Activated CD8-positive, alpha-beta memory T cell treated with anti-CD3 and anti-CD28 coated beads for 48 hours (primary cell): ENCODE measurements at places on chromosomes 2 and 18.

DNA sequence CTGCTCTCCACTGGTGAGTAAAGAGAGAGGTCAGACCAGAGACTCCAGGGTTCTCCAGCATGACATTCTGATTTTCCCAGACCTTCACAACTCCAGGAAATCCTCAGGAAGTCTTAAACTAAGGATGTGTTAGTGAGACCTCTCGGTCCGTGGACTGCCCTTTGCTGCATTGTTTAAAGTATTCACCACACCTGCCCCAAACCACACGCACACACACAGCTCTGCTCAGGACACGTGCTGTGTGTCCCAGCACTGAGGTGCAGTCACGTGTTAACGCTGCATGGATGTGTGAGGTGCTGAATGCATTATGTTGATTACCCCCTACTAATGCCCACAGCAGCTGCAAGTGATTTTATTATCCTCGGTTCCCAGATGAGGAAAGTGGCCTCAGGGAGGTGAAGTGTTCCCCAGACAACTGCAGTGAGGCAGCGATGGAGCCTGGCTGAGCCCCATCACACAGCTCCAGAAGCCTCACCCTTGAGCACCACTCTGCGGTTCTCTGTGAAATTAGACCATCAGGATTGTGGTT lies 68.4 kb downstream of the TRAPPC12 start:
- no peak for DNase-seq

- DNase-seq, result no peak
Measured at GRCh38 chr2:52404866-52405265, 1362.7 kb upstream of the CHAC2 start.

DNA sequence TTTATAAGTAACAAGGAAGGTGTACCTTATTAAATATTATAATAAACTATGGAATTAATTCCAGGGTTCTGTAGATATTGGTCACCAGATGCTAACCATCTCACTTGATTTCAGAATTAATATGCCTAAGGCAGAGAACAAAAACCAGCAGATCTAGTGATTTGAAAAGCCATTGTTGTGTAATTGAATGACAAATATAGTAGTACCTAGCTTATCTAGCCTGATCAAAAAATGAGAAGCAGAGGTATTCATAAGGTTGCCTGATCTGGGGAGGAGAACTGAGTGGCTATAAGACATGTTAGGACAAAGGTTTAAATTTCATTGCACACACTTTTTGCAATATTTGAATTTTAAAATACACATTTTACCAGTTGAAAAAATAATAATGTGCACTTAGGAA lies 132.0 kb upstream of the UBE2E3 start:
- no peak for DNase-seq

DNA sequence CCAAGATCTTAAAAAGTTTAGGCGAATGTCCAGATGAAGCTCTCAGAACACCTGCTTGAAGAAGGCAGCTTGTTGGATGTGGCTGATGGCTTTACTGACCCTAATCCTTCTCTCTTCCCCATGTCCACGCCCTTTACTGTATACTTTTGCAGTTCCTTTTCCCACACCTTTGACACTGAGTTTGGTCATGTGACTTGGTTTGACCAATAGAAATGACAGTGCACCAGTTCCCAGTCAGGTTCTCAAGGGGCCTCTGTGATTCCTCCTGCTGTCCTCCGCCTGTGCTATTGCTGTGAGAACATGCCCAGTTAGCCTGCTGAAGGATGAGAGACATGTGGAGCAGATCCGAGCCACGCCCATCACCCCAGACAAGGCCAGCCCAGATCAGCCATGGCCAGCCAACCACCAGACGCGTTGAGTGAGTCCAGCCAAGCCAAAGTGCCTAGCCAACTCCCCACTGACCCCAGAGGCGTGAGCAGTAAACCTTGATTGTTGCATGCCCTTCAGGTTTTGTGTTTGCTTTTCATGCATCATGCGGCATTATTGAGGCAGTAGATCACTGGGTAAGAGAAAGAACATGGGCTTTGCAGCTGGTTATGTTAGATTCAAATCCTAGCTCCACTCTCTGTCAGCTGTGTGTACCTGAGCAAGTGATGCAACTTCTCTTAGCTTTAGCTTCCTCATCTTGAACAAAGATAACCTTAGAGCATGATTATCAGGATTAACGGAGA lies 258.0 kb upstream of the SIX2 start:
- no peak for DNase-seq

- DNase-seq, result no peak
Measured at GRCh38 chr2:232213176-232213575, 165.4 kb upstream of the ALPP start.

- DNase-seq, result no peak
Measured at GRCh38 chr2:75200140-75201096, 1.1 kb upstream of the TACR1 start.

GRCh38 chr2:158788951-158789350 lies 6.2 kb upstream of the DAPL1 start:
- no peak for DNase-seq

DNA sequence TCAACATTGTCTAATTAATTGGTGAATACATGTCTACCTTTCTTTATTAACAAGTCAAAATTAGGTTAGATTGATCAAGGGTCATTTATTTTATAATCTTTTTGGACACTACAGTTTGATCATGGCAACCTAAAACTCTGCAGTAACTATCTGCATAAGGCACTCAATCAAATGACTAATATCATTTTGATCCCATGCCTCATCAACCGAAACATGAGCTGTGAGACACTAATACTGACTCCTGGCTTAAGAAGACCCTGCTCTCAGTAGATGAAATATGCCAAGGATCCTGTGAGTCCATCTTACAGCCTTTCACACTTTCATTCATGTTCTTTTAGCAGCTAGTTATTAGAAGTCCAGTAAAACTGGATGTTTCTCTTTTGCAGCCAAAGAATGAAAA lies 169.4 kb upstream of the CAVIN2 start:
- DNase-seq, result no peak

- no peak for DNase-seq
Measured at GRCh38 chr18:12890964-12891363, 6.9 kb upstream of the PTPN2 start.

- no peak for DNase-seq
Measured at GRCh38 chr2:62114564-62114963, 81.4 kb upstream of the B3GNT2 start.

DNA sequence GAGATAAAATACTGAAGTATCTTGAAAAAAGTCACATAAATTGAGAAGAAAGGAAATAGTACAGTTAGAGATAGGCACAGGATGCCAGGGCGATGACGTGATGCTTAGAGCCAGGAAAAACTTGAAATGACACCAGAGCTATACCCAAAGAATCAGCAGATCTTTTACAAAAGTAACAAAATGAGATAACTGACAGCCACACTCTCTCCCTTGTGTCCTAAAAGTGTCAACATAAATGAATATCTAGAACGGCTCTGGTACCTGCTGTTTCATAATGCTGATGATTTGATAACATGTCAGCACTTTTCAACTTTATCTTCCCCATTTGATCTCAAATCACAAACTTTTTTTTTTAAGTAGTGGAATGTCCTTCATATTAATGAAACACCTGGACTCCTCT lies 45.6 kb upstream of the ZC3H15 start:
- DNase-seq, result no peak

DNA sequence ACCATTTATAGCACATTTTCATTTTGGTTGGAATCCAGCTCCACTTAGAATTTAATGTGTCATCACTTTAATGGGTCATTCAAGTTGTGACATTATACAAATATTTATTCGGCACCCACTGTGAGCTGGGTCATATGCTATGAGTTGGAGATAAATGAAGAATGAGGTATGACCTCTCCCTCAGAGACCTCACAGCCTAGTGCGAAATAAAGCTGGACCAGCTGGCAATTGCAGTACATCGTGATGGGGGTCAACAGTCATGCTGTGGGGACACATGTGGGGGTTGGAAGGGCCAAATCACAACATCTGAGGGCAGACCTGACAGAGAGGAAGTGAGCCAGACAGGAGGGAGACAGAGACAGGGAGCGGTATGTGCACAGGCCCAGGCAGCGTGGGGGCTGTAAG lies 175.4 kb downstream of the MAIP1 start:
- DNase-seq, result no peak

GRCh38 chr18:36798738-36799473 lies 29.9 kb downstream of the TPGS2 start:
- DNase-seq, result no peak

GRCh38 chr18:70116949-70117348 lies 88.5 kb downstream of the RTTN start:
- no peak for DNase-seq

GRCh38 chr2:27085673-27086089 lies 891 bp upstream of the KHK start:
- peak; percentile 40 for DNase-seq

- DNase-seq, result no peak
Measured at GRCh38 chr18:47184419-47185050, 8.4 kb upstream of the IER3IP1 start.

DNA sequence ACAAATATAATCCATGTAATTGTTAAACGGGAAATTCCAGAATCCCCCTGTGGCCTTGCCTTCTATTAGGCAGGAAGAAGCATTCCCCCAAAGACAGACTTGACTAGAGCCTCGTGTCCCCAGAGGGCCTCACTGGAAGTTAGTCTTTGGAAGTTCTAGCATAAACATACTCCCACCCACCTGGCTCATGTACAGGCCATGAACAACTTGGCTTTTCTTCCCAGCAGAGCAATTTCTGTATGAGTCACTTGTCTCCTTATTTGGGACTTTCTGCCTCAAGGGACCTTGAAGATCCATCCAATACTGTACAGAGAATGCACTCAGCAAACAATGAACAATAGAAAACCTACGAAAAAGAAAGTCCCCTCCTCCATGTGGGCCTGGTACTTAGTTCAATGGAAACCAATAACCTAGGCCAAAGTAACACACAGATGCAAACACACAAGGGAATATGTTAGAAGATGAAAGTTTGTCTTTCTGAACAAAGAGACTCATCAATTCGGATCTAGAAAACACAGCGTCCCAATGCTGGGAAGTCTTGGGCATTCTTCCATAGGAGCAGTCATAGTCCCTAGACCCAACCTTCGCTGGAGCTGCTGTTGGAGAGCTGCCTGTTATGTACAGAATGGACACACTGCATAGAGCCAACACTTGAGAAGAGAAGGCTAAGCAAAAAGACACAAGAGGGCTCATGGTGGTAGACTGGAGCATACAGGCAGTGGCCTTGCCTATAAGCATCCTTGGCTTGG lies 303.5 kb downstream of the HRH4 start:
- no peak for DNase-seq

DNA sequence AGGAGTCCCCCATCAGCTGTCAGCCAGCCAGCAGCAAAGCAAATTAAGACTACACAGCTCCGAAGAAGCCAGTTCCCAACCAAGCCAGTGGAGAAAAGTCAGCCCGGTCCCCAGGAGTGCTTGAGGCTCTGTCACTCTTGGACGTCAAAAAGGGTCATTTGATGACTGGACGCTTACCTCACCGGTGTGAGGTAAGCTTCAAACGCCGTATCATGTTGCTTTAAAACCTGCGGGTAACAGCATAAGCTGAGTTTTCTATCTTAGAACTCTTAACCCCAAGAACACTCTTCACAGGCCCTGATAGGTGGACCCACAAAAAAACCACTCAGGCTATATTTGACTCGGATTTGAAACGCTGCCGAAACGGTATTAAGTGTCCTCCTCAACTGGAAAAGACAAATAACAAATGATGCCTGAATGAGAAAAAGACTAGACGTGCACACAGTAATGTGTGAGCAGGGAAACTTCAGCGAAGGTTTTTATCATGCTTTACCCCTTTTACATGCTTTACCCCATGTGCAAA lies 682 bp upstream of the LNPK start:
- DNase-seq, result no peak

- no peak for DNase-seq
Measured at GRCh38 chr2:88638743-88639142, 11.5 kb upstream of the EIF2AK3 start.

- DNase-seq, result no peak
Measured at GRCh38 chr2:121716126-121716525, 20.5 kb downstream of the NIFK start.

GRCh38 chr18:12803069-12803936 lies 80.7 kb downstream of the PTPN2 start:
- DNase-seq, result no peak

DNA sequence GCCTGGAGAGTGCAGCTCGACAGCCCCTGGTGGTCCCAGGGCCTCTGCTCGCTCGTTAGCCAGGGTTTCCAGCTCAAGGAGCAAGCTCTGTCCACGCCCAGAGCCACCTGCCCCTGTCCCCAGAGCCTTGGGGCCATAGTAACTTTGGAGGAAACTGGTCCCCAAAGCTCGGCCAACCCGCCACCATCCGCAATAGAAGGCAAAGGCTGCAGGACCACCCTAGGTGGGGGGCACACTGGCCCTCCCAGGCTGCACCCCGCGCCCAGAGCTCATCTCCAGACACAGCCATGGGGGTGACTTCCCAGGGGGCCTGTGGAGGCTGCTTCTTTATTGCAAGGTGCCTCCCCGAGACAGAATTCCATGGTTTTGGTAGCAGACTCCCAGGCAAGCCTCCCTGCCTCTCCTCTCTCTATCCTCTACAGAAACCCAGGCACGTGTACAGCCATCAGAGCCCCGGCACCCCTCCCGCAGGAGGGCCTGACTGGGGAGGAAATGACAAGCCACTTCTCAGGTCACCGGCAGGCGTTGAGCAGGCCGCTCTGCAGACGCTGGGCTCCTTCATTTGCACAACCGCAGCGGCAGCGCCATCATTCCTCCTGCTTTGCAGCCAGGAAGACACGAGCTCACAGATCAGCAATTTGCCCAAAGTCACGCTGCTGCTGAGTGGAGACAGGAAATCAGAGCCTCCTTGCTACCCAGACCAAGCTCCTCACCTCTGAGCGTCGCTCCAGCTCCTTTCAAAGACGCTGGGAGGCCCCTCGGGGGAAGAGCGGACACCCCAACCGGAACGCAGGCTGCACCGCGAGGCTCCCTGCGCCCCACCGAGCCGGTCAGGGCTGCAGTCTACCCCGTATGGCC lies 80.2 kb downstream of the NDUFA10 start:
- DNase-seq, result no peak

DNA sequence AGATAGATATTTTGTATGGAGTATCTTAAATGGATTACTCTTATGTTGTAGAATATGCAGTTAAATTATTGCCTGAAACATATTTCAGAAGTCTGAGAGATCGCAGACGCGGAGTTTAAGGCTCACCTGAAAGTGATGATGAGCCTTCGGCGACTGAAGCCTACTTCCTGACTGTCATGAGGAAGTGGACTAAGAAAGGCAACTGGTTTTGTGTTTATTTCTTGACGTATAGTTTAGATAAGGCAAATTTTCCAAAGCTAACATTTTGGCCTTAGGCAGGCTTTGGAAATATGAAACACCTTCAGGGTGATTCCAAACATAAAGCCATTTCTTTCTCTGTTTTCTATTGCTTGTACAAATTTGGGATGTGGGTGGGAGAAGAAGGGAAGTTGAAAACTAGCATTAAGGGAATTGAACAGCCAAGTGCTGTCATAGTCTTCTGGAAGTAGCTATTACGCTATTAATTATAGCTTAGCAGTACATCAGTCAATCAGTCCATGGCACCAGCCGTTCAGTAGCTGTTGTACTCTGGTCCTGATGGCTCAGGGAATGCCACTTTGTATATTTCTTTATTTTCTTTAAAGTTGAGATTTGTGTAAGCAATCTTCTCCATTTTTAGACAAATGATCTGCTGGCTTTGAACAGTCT lies 1.5 kb downstream of the GRHL1 start:
- DNase-seq, result no peak

GRCh38 chr2:236107942-236108625 lies 60.1 kb downstream of the GBX2 start:
- no peak for DNase-seq
